Suppressor macrophage treated with lipopolysaccharide for 4 hours (primary cell): ENCODE measurements at places on chromosomes 7 and 10.
A peak's percentile ranks its signal among the peaks of the same experiment; 100 is the strongest.

DNA sequence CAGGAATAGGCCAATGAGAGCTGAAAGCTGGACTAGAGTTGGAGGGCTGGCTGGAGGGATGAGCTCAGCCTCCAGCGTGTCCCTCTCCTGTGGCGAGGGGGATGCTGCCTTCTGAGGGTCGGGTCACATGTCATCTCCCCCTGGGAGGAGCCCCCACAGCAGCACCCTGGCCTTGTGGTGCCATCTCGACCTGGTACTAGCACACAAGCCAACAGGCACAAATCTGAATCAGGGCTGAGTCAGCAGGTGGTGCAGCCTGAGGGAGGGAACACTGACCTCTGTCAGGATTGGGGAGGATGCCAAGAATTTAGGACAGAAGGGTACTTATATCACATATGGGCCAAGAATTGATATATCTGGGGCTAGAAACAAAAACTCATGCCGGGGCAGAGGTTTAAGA is 280.4 kb downstream of the CELF2 start:
- DNase-seq, result no peak

GRCh38 chr7:116172353-116172752 is 38.0 kb upstream of the TES start:
- DNase-seq, result no peak

DNA sequence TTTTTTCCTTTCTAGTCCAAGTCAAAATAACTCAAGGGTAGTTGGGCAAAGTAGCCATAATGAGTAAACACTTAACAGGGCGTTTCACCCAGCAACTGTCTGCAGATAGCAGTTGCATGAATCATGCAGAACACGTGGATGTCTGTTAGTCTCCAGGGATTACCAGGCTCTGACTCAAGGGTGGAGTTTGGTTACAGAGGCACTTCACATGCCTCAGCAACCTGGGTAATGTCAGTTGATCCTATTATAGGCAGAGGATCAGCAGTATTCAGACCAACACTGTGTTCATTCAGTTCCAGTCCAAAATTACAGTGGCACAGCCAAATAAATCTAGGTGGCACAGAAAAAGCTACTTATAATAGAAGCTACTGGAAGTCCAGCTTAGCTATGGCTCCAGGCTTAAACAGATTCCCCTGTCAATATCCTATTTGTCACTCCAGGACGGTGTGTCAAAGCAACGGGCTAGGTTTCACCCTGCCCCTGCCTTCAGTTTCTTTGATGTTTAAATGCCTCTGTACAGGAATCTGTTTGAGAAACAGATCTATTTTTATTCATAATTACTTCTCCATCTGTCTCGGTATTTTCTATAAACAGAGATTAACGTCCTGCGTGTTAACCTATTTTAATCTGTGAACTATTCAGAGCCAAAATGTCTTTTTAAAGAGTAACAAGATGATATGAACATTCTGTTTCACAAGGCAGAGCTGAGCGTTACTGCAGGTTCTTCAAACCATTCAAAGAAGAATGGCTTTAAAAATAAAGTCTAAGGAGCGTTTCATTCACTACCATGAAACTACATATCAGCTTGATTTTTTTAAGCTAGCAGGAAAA is 162.6 kb upstream of the AKR1E2 start:
- DNase-seq, result peak; percentile 68

- DNase-seq, result peak; percentile 12
Measured at GRCh38 chr7:138350701-138351357, 109.2 kb upstream of the TRIM24 start.
